ENCODE measurements at places on chromosomes 3 and 15.

DNA sequence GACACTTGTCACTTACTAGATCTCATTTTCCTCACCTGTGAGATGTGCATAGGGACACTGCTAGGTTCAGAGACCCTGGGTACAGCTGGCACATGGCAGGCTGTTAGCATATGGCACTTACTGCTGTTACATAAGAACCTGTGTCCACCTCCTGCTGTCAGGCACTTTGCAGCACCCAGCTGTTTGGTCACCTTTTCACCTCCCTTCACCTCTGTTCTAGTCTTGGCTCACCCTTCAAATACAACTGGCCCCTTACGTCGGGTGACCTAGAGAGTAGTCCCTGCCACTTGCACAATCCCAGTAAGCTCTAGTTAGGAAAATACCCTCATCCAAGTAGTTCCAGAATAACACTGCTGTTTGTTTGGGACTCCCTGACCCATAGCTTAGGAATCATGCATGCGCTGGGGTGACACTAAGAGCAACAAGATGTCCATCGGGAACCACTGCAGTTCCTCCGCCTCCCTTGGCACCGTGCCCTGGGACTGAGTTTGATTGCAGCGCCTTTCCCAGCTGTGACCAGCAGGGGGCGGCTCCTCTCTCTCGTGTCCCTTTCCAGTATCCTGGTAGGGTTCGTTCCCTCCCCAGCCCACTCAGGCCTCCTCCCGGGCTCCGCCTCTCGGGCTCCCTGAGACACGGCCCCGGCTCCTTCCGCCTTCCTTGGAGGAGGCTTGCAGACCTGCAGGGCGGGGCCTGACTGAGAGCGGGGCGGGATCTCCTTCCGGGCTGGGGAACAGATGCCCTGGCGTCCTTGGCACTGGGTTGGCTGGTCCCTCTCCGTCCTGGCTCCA lies 78.6 kb downstream of the ABHD5 start:
- DNase-seq = peak; percentile 79

GRCh38 chr15:99424978-99425656 lies 140.7 kb upstream of the MEF2A start:
- peak; percentile 32 for DNase-seq

- DNase-seq = no peak
These were observed 287.6 kb upstream of the STT3B start for GRCh38 chr3:31244929-31245817.

GRCh38 chr15:45276831-45277230 lies 24.8 kb downstream of the SLC28A2 start:
- DNase-seq = peak; percentile 45

- DNase-seq = no peak
These were observed 60.6 kb upstream of the PLCL2 start for GRCh38 chr3:16824081-16824696.

GRCh38 chr15:55526559-55527036 lies 18.6 kb upstream of the DNAAF4 start:
- DNase-seq = peak; percentile 34

DNA sequence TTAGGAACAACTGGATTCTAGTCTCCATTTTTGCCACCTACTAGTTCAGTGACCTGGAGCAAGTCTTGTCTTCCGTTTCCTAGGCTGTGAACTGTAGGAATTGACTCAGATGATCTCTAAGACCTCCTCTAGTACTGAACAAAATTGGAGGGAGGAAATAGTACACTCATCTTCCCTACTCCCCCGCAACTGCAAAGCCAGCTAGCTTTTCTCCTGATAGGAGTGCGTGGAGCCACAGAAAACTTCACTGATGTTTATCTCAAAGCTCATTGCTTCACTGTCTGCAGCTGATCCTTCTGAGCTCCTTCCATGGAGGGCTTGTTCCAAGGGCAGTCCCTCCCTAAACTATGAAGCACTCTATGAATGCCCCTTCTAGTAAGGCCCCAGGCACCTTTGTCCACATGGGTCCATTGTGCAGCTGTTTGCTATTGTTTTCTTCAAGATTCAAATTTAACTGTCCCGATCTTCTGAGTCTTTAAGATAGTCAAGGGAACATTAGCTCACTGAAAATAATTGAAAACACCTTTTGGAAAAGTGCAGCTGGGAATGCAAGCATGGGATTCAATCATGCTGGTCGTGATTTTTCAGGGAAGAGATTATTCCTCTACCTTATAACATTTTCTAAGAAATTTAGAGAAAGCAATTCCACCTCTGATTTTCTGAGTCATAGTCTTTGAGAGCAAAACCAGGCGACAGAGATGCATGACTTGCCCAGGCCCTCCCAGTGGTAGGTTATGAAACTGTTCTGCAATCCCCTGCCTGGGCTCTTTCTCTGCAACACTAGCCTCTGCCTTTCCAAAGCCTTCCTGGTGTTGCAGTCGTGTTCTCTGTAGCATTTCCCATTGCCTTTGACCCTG lies 24.3 kb downstream of the FILIP1L start:
- DNase-seq = peak; percentile 24

DNA sequence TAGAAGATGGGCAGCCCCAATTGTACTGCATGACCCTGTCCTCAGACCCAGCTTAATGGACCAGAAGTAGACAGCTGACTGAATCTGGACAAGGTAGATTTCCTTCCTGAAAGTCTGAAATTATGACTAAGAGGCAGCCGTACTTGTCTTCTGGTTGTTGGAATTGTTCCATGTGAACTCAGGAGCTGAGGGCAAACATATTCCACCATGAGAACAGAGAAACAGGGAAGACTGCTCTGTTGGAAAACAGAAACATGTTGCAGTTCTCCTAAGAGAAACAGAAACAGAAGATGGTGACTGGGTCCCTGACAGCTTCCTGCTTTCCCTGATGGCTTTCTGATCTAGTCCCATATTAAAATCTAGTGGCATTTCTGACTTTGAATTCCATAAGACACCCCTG lies 24.1 kb downstream of the POPDC2 start:
- no peak for DNase-seq

GRCh38 chr3:196553551-196553950 lies 14.8 kb downstream of the WDR53 start:
- no peak for DNase-seq

GRCh38 chr3:100086401-100086800 lies 27.9 kb downstream of the FILIP1L start:
- DNase-seq = no peak

DNA sequence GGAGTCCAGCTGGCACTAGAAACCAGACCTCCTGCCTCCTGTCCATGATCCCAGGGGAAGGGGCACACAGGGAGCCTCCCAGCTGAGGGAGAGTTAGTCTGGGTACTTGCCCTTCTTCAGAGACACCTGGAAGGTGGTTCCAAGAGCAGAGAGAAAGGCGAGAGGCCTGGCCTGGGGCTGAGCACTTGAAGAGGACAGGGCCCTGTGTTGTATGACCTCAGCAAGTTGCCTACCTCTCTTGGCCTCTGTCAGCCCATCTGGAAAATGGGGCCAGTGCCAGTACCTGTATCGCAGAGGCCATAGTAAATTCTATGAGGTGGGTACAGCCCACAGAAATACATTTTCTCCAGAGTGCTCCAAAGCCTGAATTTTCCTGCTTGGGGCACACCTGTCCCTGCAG lies 19.5 kb downstream of the PTH1R start:
- DNase-seq = no peak

- DNase-seq = no peak
These were observed 164.0 kb downstream of the NR2F2 start for GRCh38 chr15:96494505-96494904.

GRCh38 chr3:79012530-79012913 lies 755.3 kb downstream of the ROBO1 start:
- no peak for DNase-seq

- no peak for DNase-seq
These were observed 25.2 kb downstream of the ARPP21 start for GRCh38 chr3:35664460-35664919.

- no peak for DNase-seq
These were observed 173.2 kb upstream of the PRICKLE2 start for GRCh38 chr3:64398476-64398875.

- DNase-seq = no peak
These were observed 6.5 kb upstream of the UTS2B start for GRCh38 chr3:191336833-191337232.

DNA sequence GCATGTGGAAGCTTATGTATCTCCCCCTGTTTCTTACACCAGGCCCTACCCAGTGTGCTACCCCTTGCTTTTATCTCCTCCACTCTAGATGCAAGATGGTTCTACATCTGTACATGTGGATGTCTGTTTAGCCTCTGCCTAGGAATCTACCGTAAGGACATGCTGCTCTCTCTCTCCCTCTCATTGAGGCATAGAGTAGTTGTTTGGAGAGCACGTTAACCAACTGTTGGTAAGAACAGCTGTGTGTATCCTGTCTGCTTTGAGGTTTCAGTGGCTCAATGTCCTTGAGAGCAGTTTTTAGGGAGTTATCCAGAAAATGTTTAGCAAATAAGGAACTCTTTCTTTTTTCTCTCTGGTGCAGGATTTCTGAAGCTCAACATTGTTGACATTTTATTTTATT lies 152.8 kb downstream of the DNAJB8 start:
- DNase-seq = no peak

GRCh38 chr3:131393051-131393450 lies 11.5 kb downstream of the NUDT16 start:
- DNase-seq = no peak

DNA sequence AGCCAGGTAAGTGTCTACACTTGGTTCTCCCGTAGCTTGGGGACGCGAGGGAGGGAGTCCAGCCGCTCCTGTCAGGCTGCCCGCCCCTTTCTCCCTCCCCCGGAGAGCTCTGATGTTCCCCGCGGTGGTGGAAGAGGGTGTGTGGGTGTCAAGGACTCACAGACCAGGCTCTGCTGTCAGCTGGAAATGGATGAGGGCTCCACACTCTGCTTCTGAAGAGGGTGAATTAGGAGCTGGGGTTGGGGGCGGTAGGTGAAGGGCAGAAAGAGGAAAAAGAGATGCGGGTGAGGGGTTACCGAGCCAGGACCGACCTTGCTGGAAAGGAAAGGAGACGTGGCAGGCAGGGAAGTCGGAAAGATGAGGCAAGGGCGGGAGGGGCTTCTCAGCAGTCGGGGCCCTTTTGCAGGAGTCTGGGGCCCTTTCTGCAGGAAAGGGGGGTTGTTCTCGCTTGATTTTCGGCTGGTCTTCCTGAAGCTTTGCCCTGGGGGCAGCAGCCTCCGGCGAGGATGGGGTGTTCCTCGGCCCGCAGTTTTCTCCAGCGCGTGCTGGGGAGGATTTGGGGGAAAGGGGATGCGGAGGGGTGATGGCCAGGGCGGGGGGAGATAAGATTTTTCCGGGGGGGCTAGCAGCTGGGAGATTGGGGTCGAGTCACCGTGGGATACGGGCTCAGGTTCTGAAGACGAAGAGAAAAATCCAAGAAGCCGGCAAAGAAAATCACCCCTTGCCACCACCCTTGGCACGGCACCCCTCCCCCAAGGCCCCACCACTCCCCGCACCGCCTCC lies 602 bp upstream of the BAHD1 start:
- no peak for DNase-seq

GRCh38 chr3:138479438-138479863 lies 45.0 kb downstream of the ESYT3 start:
- DNase-seq = no peak

GRCh38 chr3:62142331-62143085 lies 230.8 kb downstream of the FEZF2 start:
- DNase-seq = no peak

DNA sequence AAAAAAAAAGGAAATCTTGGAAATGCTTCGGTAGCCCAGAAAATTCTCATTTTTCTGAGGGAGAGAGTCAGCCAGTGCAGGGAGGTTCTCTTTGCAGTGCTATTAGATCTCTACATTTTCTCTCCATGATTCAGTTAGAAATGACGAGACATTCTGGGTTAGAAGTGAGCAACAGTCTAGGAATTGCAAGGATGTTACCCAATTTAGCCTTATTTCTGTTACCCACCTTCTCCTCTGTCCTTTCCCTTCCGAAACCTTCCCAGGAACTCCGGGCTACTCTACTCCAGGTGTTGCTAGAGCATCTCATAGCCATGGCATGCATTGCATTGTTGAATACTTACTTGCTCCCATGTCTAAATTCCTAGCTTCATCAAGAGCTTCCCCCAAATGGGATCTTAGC lies 106.8 kb downstream of the EDEM1 start:
- no peak for DNase-seq

- no peak for DNase-seq
These were observed 350.3 kb upstream of the ZNF385D start for GRCh38 chr3:22101351-22101750.

GRCh38 chr3:181279239-181279565 lies 289.7 kb upstream of the DNAJC19 start:
- DNase-seq = no peak

DNA sequence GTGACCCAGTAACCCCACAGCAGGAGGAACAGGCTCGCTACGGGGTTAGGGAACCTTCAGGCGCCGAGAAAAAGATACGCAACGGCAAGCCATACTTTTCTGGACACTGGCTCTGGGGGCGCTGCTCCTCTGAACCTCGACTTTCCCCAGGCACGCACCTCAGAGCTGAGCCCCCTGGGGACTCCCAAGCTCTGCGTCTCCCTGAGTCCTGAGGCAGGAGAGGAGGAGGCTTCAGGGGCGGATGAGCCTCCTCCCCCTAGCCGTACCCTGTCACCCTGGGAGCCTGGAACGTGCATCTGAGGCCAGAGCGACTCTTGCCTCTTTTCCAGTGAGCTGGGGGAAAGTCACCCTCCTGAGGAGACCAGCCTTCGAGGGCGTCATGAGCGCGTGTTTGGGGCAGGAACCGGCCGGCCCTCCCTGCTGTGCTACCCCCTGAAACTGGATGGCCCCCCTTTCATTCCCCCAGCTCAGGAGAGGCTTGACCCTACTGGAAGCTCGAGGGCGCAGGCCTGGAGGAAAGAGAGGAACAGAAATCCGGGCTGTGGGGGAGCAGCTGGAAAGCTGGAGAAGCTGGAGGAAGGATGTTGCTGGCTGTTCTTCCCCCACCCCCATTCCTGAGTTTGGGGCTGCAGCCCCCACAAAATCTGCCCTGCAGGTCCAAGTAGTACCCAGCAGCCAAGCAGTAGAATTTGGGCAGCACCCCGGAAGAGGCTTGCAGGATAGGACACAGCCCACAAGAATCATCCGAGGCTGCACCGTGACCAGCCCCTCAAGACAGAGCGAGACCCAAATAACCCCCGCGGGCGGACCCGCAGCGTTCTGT lies 25.1 kb upstream of the POLG start:
- no peak for DNase-seq

- DNase-seq = no peak
These were observed 73.0 kb upstream of the FRMD4B start for GRCh38 chr3:69458803-69459365.

All from CD4-positive, alpha-beta T cell treated with Interleukin-4 for 1 hour (primary cell).